ENCODE measurements at places on chromosomes 4 and X.

GRCh38 chrX:131397891-131398290 lies 108.8 kb upstream of the IGSF1 start:
- no peak for DNase-seq

DNA sequence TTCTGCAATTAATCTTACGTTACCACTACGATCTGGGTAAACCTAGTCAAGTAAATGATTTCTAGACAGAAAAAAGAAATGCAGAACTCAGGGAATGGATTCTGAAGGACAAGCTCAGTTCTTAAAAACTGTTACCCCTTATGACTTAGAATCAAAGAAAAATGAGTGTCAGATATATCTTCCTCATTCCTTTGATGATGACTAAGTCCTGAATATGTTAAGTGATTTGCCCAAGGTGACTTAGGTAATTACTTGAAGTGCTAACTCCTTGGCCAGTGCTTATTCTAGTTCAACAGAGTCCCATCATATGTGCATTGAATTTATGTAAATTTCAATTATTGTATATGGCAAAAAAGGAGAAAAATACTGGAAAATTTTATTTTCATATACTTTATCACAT lies 92.5 kb downstream of the PPEF1 start:
- DNase-seq = no peak

DNA sequence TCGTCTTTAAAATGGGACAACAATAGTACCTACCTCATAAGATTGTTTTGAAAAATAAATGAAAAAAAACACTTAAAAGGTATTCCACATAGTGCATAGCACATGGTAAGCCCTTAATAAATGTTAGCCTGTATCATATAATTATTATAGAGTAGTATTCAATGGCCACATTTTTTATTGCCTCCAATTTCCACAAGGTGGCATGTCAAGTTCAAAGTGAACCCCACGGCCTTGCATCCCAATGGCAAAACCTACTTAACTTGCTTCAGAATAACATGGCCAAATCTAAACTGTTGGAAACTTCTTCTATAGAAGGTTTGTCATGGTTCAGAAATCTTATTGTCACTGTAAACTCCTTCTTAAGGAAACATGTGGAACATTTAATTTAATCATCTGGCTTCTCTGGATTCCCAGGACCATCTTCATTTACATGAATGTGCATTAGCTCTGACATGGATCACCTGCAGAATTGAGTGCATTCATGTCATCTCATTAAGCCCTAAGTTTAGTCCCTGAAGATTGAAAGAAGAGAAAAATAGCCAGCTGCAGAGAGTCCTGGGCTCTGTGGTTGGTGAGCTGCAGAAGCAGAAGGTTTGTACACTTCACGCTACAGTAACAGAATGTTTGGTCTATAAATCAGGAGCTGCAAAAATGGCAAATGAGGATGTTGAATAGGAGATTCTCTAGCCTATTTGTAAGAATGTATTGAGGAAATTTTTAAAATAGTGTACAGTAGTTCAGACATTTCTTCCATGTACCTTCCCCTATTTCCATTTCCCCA lies 61.0 kb downstream of the ANXA3 start:
- DNase-seq = no peak

GRCh38 chr4:169199184-169199583 lies 71.6 kb downstream of the SH3RF1 start:
- no peak for DNase-seq

DNA sequence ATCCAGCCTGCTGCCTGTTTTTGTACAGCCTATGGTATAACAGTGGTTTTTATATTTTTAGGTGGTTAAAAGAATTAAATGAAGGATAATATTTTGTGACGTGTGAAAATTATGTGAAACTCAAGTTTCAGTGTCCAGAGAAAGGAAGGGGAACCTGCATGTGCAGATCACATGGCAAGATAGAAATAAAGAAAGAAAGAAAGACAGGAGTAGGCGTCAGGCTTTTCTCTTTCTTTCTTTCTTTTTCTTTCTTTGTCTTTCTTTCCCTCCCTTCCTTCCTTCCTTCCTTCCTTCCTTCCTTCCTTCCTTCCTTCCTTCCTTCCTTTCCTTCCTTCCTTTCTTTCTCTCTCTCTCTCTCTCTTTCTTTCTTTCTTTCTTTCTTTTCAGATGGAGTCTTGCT lies 42.0 kb upstream of the HUWE1 start:
- DNase-seq = no peak

DNA sequence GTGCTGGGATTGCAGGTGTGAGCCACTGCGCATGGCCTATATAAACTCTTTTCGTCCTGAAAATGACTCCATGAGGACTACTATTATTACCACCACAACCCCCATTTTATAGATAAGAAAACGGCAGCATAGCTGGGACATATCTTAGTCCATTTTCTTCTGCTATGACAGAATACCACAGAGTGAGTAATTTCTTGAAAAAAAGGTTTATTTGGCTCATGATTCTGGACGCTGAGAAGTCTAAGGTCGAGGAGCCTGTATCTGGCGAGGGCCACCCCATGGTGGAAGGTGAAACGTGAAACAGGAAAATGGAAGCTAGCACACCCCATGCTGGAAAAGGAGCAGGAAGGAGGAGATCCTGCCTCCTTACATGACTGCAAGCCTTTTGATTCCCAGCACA lies 68.9 kb downstream of the SMIM20 start:
- DNase-seq = no peak

- no peak for DNase-seq
These were observed 260.0 kb downstream of the ASMT start for GRCh38 chrX:1874899-1875298.

DNA sequence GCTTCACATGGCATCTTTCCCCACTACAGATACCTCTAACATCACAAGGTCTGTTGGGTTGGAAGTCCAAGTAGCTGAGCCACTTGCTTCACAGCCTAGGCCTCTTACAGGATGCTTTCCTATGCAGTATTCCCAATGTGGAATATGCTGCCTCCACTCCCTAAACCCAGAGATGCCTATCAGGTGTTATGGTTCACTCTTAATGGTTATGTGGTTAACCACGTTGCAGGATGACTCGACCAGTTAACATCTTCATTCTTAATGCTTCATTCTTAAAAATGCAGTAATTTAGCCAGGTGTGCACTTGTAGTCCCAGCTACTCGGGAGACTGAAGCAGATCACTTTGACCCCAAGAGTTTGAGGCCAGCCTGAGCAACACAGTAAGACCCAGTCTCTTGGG lies 24.2 kb downstream of the HAUS3 start:
- no peak for DNase-seq

Data from stimulated activated CD8-positive, alpha-beta memory T cell treated with anti-CD3 and anti-CD28 coated beads, Interleukin-4, amount 100 ng/mL, for 1 hour (primary cell).